ENCODE measurements at places on chromosomes 5 and 9.

DNA sequence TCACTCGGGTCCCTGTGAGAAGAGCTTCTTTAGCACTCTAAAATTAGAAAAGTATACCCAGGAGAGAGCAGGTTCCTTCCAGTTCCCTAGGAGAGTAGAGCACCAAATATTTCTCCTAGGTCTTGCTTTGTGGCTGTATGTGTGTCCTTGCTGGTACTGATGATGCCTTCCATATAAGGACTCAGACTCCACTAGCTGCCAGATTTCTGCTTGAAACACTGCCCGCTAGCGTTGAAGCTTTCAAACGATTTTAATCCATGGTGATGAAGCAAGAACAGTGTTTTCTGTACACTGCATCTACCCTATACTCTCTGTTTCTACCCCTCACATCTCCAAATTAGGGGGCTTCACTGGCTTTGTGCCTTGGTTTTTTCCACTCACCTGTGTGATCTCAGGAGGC, 2.4 kb upstream of the SMC2 start:
- DNase-seq: no peak

DNA sequence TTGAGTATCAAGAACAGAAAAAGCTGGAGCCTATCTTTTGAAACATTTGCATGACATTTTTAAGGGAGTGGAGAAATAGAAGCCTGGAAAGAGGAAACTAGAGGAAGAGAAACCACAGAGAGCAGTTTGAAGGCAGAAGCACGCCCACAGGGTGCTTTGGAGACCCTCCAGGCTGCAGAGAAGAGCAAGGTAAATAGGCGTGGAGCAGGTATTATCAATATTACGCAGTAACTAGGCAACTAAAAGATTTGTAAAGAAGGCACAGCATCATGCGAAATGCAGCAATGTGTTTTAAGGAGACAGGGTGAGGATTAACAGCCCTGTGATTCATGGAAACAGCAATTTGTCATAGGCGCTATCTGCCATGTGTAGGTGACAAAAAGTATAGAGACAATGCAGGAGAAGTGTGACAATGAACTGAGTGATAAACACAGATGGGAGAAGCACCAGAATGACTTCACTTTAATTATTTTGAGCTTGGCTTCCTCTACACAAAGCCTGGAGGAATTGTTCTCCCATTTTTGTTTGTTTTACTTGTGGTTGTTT, 281.2 kb downstream of the BRINP1 start:
- DNase-seq: no peak

DNA sequence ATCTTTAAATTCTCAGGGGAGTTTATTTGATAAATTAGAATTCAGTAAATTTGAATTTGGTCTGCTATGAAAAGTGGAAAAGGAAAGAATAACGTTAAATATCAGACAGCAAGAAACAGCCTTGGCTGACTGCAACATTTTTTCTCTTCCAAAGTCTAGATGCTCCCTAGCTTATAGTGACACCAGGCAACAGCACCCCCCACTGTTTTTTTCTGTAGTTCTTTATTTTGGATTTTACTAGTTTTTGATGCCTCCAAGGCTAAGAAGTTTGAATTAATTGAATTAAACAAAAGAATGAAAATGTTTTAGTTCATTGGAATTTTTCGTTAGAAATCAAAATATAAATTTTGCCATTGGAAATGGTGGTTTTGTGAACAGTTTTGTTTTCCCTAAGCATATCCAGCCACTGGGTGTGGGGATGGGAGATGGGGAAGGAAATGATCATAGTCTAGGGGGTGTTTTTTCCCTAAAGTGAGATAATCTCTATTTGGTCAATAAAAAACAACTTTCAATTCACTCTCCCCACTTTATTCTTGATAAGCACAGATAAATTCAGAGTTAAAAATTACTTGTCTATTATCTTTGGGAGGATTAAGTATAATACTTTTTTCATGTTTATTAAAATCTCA, 199.3 kb upstream of the CD180 start:
- no peak for DNase-seq

GRCh38 chr5:133467335-133467779, 145.0 kb downstream of the FSTL4 start:
- DNase-seq: no peak

DNA sequence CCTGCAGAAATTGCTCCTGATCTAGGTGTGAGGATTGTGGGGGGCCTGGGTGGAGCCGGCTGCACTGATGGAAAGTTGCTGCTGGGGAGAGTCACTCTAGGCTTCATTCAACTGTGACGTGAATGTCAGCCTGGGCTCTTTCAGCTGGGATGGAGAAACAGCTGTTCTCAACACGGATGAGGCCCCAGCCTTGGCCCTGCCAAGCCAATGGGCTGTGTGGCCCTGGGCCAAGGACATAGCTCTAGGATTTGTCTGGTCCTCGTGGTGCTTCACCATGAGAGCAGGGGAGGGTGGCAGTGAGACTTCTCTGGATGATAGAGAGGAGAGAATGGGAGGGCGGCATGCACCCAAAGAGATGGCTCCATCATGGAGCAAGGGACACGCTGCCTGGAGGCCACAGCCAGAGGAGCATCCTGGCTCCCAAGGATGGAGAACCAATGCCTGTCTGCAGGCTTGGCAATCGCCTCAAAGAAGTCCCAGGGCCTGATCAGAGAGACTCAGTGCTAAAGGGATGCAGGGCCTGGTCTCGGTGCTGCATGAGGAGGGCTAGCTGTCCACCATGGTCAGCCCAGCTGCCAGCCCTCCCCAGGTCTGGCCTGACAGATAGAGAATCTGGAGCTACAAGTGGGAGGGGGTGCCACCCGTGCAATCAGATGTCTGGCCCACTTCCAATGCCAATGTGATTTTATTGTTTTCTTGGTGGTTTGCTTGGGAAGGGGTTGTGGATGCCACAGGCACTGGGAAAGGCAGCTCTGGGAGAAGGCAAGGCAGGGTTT, 141.0 kb downstream of the GADD45G start:
- no peak for DNase-seq

- no peak for DNase-seq
These were observed 71.8 kb upstream of the TAF11L2 start for GRCh38 chr5:17426104-17426749.

DNA sequence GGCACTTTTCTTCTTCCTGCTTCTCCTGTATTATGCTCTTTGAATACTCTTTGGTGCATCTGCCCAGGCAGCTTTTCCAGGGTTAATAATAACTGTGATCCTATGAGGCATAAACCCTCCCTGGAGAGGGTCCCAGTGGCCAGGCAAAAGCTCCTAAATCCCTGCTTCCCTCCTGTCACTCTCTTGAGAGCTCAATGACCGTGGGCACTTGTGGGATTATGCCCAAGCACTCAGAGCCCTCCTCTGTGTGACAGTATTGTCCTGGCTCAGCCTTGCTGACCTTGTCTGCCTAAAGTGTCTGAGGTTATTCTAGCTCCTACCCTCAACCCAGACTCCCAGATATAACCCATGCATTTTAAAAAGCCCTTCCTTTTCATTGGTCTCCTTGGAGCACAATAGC, 51.9 kb downstream of the GALNT10 start:
- no peak for DNase-seq

DNA sequence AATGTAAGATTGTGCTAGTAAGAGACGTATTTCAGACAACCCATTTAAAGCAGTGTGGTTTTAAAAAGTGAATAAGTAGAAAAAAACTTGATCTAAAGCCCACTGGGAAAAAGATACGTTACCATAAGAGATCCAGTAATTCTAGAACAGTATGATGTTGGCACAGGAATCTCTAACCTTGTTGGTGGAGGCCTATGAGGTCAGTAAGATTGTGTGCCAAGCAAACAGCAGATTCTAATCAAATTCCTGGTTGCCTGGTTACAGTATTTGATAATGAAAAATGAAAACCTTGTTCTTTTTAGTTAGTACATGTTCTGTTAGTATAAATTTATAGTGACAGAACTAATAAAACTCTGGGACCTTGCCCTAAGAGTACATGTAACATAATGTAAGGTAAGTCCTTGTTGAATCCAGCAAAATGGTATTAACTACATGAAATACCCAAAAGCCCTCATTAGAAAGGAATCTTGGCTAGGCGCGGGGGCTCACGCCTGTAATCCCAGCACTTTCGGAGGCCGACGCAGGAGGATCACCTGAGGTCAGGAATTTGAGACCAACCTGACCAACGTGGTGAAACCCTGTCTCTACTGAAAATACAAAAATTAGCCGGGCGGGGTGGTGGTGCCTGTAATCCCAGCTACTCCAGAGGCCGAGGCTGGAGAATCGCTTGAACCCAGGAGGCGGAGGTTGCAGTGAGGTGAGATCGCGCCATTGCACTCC, 33.2 kb upstream of the DMXL1 start:
- DNase-seq: no peak

DNA sequence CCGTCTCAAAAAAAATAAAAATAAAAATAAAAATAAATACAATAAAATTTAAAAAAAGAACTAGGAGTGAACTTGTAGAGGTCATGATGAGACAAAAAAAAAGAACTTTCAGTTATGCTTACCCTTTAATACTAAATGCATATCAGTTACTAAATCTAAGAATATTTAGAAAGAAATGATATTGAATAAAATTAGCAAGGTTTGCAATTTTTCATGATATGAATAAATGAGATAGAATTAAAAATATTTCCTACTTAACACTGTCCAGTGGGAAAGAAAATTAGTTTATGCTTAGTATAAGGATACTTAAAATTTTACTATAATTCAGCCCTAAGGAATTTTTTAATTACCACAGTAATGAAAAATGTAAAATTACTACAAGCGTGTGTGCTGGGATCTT, 132.4 kb downstream of the TLE1 start:
- no peak for DNase-seq

GRCh38 chr5:25975885-25976284, 1062.5 kb downstream of the CDH9 start:
- DNase-seq: no peak

GRCh38 chr5:68644971-68645370, 429.4 kb downstream of the PIK3R1 start:
- DNase-seq: no peak

- no peak for DNase-seq
These were observed 57.9 kb upstream of the PPP3R2 start for GRCh38 chr9:101652601-101653175.

DNA sequence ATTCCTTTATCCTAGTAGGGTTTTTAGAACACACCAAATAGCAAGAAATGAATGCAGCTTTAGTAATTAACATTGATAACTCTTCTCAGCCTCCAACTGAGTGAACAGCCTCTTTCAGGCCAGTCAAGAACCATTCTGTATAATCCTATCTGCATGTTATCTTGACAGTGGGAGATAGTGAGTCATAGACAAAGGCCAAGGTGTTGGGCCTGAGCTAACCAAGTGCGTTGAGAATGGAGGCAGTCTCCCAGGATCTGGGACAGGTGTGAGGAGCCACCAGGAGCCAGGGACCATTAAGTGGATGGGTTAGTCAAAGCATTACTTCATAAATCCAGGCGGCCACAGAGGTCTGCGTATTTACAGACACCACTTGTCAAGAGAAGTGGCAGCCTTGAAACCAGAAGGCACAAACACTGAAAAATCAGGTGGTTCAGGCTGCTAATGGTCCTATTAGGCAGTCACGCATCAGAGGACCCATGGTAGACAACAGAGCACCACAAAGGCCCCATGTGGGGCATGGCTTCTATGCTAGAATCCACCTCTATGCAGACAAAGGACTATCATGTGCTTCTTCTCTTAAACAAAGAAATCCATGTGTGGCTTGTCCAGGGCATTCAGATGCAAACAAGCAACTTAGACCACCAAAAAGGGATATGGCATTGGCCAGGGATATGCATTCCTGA, 409.7 kb upstream of the PIK3R1 start:
- DNase-seq: no peak

DNA sequence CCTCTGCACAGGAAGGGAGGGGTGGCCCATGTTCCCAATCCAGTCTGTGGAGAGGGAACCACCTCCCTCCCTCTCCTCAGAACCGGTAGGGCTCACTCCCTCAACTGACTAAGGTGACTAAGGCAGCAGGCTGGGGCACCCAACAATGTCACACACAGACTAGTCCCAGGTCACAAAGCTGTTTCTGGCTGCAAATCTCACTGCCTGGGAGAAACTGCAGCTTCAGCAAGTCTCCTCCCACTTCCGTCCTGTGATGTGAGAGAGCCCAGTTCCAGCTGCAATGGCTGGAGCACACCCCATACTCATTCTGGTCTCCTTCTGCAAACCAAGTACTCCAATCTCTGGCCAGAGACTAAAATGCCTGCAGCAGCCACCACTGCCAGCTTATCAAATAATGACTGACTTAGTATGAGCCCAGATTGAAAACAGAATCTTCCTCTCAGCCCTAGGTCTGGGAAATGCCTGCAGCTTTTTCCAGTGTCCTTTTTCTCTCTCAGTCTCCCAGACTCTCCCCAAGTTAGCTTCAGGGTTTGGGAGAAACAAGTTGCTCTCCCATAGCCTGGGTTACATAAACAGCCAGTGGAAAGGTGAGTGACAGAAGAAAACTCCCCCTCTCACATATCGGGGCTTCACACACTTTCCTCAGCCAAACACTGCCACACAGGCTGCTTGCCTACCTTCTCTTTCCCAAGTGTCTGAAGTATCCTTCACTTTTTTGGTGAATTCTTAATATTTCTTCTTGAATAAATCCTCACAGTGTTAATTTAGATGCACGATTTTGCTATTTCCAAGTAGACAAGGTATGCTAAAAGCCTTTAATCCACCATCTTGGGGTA, 247.4 kb upstream of the RASA1 start:
- no peak for DNase-seq

DNA sequence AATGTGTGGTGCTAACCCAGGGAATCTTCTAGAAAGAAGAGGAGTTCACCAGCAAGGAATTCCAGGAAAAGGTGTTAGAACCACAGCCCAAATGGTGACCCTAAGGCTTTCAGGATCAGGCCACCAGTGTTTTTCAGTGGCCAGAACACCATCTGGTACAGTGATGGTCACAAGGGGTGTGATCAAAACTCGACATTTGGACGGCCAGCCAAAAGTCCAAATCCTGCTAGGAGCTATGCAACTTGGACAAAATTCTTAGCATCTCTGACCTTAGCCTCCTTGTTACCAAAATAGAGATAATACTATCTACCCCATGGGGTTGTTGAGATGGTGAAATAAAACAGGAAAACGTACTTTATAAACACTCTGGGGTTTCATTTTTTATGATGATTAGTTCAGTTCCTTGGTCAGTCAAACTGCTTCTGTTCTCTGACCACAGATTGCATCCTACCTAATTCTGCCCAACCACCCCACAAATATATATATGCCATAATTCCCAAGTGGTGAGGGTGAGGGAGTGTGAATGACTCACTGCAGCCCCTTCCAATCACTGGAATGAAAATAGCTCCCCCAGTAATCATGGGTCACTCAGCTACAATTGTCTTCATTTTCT, 210.3 kb downstream of the CDK5RAP2 start:
- no peak for DNase-seq

- DNase-seq: no peak
These were observed 12.2 kb downstream of the SPATA9 start for GRCh38 chr5:95670568-95670967.

DNA sequence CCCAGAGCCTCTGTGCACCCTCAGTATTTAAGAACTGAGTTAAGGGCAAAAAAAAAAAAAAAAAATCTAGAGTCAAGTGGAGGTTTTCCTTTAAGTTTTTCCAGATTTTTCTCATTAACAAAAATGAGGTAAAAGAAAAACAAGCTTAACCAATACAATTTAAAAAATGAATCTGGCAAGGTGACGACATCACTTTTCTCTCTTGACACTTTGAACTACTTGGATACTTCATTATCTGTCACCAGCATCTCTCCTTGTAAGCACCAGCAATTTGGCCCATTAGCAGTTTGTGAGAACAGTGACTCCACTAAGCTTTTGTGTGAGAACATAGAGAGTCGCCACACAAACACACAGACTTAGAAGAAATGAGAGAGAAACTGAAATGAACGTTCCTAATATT, 345.7 kb upstream of the SLC30A5 start:
- DNase-seq: no peak

- no peak for DNase-seq
These were observed 151.5 kb upstream of the DAPK1 start for GRCh38 chr9:87346061-87346665.
